ENCODE measurements at places on chromosomes 4 and X. TPM values are rescaled to one million over a fixed set of nuclear protein-coding genes. Genes with fewer than 3 reads are reported as not detected.

CCDC110 gene
- 0.30 TPM for total RNA-seq

HADH gene
- 127 TPM for total RNA-seq

GRCh38 chrX:138723301-138723700 is 11.8 kb upstream of the FGF13 start:
- DNase-seq: no peak

DNA sequence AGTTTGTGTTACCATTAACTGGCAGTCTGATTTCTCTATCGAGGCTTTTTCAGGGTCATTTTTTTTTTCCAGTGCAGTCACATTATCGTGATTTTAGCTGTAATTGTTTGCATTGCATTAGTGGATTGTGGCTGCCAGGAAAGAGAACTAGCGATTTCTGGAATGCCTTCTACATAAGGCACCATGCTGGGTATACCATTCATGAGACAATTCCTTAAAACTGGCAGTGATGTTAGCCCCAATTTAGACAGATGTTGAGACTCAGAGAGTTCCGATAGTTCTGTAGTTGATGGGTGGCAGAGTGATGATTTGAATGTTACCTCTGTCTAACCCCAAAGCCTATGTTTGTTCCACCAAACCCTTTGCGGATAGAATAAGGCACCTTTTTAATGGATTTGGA is 175.4 kb upstream of the TENM3 start:
- no peak for DNase-seq

DNA sequence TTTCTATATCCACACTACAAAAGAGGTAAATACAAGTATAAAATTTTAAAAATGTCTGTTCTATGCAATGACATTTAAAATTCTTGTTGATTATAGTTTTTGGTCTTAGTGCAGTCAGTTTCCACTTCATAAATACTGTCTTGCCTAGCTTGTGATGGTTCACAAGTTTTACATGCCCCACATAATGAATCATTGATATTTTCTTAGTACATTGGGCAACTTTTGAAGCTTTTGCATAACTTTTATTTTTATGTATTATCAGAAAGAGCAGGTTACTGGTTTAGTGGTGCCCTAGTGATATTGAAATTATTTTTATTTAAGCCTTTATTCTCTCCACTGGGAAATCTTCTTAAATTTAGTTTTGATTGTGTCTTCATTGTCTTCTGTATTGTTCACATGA is 388.0 kb downstream of the CCSER1 start:
- no peak for DNase-seq
